ENCODE measurements at places on chromosomes 1 and 21.

DNA sequence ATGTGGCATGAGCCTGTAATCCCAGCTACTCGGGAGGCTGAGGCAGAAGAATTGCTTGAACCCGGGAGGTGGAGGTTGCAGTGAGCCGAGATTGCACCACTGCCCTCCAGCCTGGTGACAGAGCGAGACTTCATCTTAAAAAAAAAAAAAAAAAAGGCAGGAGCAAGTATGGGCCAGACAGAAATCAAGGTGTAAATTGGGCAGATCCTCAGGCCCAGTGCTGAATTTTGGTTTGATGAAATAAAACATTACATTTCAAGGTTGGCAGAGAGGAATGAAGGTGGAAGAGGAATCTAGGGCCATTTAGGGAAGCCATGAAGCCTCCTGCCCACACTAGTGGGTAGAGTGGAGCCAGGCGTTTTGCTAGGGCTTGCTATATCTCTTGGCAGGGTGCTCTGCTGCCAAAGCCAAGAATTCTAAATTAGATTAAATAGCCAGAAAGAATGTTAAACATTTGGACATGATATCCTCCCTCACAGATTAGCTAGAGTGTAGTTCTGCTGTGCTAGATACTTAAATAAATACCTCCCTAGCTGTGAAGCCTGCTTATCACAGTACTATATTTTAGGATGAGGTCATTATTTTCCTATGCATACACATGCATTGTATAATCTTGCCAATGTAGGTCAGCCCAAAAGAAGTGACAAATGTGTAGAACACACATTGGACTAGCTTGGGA lies 16.6 kb upstream of the LGALS8 start:
- DNase-seq, result no peak

- no peak for DNase-seq
Measured at GRCh38 chr1:116907351-116907750, 2.4 kb upstream of the PTGFRN start.

GRCh38 chr1:1371364-1371745 lies 3.7 kb downstream of the AURKAIP1 start:
- peak; percentile 79 for DNase-seq

- DNase-seq, result no peak
Measured at GRCh38 chr1:58964428-58964827, 180.6 kb upstream of the JUN start.

- DNase-seq, result no peak
Measured at GRCh38 chr21:34148419-34148804, 75.0 kb downstream of the MRPS6 start.

Measured in activated CD4-positive, alpha-beta T cell treated with anti-CD3 and anti-CD28 coated beads, Interleukin-2, amount 10 ng/mL, durations not matched to agents 7 days and 5 days (primary cell).